Germinal center (tissue), 1 donor: ENCODE measurements at places on chromosomes 6 and 20.
A peak's percentile ranks its signal among the peaks of the same experiment; 100 is the strongest.

GRCh38 chr20:63102721-63103375, 96.1 kb upstream of the BHLHE23 start:
- DNase-seq = peak; percentile 51

DNA sequence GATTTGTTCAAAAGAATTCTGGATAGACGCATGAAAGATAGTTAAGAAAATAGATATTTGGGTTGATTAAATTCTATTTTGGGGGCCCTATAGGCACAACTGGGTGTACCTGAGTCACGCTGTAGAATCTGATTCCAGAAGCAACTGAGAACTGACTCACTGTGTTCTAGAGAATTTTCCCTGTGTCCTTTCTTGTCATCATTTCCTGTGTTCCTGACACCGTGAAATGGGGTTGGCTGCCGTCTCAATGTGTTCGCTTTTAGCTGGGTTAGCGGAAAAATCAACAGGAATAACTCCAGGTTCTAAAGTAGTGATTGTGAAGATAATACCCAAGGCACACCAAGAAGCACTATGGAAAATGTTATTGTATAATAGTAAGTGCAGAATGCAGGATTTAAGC, 5.0 kb downstream of the GCNT2 start:
- DNase-seq = no peak

- no peak for DNase-seq
These were observed 173.7 kb upstream of the SSTR4 start for GRCh38 chr20:22861231-22861980.

GRCh38 chr6:161418463-161418945, 144.6 kb upstream of the AGPAT4 start:
- DNase-seq = peak; percentile 19

DNA sequence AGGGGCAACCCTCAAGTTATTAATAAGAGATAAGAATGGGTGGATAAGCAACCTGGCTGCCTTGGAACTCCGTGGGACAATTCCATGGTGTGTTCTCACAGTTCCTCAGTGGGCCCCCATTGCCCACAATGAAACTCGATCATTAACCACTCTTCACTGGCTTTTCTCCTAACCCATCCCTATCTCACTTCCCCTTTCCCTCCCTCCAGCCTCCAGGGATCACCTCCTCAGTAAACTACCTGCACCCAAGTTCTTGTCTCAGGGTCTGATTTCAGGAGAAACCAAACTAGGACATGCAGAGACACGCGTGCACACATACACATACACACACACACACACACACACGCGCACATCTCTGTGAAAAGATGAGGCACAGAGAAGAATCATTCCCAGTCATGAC, 37.7 kb upstream of the FOXP4 start:
- no peak for DNase-seq

- DNase-seq = no peak
These were observed 272.1 kb downstream of the ZFAND3 start for GRCh38 chr6:38091613-38092012.

GRCh38 chr6:101236709-101237108, 156.8 kb upstream of the GRIK2 start:
- DNase-seq = no peak

GRCh38 chr6:49556429-49556837, 6.0 kb downstream of the C6orf141 start:
- no peak for DNase-seq

GRCh38 chr20:15789079-15789478, 784.2 kb downstream of the KIF16B start:
- no peak for DNase-seq

DNA sequence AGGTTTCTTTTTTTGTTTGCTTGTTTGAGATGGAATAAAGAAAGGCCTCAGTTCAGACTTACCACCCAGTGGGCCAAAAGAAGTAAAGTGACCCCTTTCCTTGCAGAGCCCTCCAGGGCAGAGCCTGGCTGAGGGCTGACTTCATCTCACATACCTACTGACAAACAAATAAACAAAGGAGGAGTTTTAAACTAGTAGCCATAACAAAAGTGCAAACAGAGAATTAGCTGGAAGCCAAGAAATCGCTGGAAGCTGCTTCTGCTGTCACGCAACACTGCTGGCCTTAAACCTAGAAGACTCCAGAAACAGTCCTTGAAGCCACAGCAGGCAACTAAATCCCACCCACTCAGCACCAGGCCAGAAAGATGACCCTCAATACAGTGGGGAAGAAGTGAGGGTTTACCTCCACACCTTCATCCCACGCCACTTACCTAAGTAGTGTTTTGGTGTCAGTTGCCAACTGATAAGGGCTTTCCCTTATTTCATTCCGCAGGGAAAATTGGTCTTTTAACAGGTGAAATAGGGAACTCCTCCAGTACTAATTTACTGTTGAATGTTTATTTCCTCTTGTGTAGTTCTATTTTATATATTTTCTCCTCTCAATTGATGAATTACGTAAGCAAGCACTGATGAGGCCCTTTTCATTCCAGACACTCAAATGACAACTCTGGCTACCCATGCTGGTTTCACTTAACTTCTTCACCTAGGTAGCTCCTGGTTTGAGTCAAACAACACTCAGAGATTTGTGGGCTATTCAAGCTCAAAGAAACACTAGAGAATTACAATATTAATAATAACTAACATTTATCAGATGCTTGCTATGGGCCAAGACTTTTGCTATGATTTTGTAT, 46.2 kb downstream of the EDN1 start:
- no peak for DNase-seq

GRCh38 chr6:100472674-100473073, 8.0 kb upstream of the SIM1 start:
- DNase-seq = no peak

GRCh38 chr20:40339661-40340449, 349.2 kb downstream of the MAFB start:
- DNase-seq = no peak

- no peak for DNase-seq
These were observed 198.7 kb downstream of the MOXD1 start for GRCh38 chr6:132202574-132202973.
